ENCODE measurements at places on chromosomes 16 and 17.

GRCh38 chr16:71863995-71864394, 18.2 kb downstream of the ATXN1L start:
- no peak for DNase-seq

- DNase-seq: no peak
These were observed 72.9 kb upstream of the CHMP6 start for GRCh38 chr17:80918731-80919130.

DNA sequence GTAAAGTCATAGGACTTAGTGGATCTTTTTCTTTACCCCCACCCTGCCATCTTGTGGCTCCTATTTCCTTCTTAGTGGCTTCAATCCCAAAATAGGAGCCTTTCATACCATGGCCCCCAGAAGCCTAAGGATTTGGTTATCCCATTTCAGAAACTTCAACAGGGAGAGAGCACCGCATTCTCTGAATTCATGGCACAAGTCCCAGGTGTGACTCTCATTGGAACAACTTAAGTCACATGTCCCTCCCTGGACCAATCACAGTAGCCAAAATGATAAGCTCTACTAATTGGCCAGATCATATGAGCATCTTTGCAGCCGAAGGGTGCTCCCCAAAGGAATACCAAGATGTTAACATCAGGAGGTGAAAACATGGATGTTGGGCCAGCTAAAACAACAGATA, 43.2 kb downstream of the AXIN2 start:
- no peak for DNase-seq

DNA sequence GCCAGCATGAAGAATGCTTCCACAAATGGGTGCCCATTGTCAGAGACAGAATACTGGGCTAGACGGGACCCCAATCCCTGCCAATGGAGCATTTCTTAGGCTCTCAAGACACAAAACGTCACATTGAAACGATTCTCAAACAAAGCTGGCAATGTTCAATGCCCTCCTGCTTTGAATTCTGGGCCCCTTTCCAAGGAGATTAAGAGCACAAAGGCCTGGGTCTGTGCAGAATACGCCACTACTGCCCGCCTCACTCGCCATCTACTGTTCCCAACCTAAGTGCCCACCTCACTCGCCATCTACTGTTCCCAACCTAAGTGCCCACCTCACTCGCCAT, 9.7 kb downstream of the CFAP20 start:
- no peak for DNase-seq

GRCh38 chr16:89404561-89404960, 85.8 kb downstream of the ANKRD11 start:
- no peak for DNase-seq

- DNase-seq: no peak
These were observed 126.0 kb upstream of the GOT2 start for GRCh38 chr16:58859958-58860669.

DNA sequence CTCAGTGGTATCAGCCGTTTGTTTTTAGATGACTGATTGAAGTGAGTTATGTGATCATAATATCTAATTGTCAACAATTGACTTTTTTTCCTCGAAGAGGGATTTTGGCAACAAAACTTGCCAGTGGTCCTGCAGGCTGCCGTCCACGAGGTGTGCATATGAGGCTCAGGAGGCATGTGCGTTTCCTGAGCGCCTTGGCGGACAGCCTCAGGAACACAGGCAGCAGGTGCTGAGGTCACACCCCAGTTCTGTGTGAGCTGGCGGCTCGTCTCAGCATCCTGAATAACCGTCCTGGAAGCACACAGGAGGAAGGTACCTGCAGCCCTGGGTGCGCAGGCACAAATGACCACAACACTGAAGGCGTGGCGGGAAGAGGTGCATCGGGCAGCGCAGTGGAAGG, 11.7 kb downstream of the SPG7 start:
- no peak for DNase-seq

DNA sequence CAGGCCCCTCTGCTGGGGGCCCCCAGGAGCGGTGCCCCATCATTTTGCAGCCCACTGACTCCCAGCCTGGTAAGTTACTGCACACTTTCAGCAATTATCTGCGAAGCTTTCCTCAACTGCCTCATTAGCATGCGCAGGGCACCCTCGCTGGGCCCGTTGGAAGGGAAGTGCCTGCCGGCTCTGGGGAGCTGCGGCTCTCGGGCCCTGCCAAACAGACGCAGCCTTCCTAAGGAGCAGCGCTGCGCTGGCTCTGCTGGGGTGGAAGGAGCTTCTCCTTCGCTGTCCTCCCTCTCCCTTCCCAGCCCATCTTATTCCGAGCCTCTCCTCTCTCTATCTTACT, 71.0 kb downstream of the RBBP6 start:
- no peak for DNase-seq

DNA sequence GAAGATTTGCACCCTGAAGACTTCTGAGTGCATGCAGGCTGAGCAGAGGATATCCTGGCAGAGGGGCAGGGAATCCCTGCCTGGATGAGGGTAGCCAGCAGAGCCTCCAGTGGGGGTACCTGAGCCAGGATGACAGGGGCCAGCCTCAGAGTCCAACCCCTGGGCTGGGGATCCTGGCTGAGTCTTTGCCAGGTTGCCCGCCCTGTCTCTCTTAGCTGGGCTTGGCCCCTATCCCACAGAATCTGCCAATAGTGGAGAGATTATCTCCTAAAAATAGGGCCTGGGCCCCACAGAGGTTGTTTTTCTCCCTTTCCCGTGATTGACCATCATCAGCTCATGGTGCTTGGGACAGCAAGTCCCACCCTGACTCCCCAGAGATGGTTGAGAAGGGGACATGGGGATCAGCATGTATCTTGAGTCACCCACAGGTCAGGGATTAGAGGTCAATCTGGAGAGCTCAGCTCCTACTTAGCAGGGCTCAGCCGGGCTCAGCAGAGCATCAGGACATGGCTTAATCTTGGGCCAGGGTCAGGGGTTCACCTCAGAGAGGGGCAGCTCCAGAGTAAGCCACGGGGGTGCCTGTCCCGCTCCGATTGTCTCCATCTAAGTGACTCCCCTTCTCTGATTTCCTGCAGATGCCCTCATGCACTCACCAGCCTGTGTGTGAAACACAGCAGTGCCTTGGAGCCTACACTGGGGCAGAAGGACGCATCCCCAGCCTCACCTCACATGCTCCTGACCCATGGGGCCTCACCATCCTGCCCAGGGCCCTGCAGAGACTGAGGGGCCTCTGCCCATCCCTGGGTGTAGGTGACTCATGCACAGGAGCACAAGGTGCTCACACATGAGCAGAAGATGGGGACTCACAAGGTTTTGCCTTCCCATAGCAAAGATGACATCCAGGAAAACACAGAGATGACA, 11.5 kb downstream of the CDH16 start:
- DNase-seq: no peak

- DNase-seq: no peak
These were observed 8.1 kb downstream of the SMURF2 start for GRCh38 chr17:64653985-64654355.

DNA sequence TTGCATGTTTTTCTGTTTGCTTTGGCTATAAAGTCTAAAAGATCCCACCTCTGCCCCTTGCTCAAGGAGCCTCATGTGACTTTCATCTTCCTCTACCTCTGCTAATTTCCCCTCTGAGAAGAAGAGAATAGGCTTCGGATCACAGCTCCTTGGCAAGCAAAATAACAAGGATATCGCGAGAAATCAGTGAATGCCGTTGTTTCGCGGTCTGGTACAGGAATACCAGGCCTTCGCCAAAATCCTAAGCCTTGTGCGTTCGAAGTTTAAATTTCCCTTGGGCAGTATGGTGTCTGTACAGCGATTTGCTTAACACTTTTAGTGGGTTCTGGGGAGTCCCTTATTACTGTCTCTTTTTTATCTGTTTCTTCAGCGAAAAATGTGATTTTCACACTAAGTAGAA, 142.3 kb downstream of the IRF8 start:
- no peak for DNase-seq

DNA sequence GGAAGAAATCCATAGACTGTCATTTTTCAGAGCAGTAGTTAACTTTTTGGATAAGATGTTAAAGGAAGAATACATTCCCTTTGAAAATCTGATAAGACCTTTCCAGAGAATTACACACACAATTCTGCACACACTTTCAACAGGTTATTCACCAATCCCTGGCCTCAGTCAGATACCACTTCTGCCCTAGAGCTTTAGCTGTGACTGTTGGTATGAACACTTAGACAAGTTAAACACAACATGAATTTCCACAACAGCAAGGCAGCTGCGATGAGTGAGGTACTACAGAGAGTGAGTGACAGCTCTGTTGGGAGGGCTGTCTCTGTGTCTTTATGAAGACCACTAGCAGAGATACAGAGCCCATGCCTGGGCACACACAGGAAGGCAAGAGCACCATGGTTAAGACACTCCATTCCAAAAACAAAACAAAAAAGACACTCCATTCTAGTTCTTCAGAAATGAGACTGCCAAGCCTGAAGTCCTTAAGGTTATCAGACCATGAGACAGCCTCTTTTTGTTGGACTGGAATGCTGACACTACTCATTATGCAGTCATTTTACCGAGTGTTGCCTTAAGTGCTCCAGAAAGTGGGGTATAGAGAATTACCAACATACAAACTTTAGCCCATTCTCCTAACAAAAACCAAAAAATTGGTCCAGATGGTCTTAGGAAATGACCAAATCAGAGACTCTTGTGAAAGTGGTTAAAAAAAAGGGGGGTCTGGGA, 42.4 kb downstream of the TOM1L2 start:
- DNase-seq: no peak

DNA sequence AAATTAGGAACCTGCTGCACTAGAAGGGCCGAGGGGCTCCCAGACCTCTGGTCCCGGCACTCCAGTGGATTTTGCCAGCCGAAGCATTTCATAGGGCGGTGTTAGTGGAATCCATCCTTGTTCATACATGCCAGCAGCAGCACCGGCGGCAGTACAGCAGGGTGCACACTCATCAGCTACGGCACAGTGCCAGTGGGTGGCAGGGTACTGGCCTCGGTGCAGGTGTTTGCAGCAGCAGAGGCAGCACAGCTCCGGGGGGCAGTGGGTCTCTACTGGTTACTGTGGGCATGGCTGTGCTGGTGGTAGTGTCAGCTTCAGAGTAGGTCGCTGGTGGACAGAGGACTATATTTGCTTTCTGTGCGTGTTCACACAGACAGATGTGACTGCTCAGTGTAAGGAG, 985.7 kb downstream of the CDH8 start:
- no peak for DNase-seq

DNA sequence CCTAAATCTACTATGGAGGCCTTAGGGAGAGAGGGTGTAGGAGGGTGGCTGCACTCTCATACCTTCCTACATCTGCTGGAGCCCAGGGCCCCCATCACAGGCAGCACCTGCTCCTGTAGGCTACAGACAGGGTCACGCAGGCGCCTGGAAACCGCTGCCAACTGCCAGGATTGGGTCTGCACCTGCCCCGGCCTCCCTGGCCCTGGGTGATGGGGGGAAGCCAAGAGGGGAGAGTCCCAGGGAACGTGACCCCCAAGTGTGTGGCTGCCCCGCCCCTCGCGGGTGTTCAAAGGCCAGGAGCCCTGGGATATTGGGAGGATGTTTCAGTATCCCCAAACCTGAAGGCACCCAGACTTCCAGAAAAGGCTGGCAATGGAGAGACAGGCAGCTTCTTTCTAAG, 5.6 kb upstream of the TEX19 start:
- DNase-seq: no peak

DNA sequence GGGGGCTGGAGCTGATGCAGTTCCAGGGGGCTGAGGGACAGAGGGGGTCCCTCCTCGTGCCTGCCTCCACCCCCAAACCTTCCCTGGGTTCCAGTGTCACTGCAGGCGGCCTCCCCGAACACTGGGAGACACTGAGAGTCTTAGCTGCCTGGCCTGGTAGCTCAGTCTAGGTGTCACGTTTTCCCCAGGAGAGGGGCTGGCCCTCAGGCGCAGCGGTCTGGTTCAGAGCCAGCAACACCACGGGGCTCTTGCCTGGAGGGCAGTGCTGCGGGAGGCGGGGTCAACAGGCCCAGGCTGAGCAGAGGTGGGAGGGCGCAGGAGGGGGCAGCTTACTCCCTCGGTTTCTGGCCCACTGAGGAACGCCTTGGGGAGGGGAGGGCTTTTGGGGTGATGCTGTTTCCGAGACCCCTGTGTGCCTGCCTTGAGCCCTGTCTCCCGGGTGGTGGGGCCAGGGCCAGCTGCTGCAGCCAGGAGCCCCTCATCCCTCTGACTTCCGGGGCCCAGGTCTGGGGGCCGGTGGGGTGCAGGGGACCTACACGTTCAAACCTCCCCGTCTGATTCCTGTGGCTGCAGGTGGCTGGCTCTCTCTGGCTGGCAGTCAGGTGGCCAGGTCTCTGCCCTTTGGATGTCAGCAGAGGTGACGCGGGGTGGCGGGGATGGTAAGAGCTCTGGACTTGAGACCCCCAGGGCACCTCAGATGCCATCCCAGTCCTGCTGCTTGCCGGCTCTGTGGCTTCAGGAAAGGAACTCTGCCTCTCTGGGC, 89.3 kb upstream of the GSE1 start:
- DNase-seq: no peak

DNA sequence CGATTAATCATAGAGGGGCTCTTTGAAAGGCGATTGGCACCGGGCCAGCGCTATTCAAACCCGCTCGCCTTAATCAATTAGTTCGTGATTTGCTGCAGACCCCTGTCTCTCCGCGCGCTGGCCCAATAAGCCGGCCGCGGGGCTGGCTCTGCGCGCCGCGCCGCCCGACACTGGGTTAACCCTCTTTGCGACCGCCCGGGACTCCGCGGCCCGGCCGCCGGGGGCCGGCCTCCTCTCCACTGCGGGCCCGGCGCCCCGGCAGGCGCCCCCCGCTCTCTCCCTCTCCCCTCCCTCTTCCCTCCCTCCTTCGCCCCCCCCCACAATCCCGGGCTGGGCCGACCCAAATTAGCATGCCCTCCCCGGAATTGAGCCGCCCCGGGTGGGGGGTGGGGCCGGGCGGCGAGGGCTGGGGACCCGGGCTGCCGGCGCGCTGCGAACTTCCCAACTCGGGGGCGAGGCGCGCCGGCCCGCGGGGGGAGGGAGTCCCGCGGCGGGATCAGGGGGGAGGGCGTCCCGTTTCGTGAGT, 428 bp upstream of the SALL1 start:
- no peak for DNase-seq

DNA sequence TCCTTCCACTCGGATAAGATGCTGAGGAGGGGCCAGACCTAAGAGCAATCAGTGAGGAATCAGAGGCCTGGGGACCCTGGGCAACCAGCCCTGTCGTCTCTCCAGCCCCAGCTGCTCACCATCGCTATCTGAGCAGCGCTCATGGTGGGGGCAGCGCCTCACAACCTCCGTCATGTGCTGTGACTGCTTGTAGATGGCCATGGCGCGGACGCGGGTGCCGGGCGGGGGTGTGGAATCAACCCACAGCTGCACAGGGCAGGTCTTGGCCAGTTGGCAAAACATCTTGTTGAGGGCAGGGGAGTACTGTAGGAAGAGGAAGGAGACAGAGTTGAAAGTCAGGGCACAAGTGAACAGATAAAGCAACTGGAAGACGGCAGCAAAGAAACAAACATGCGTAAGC, 12.4 kb downstream of the TP53 start:
- DNase-seq: no peak

- DNase-seq: no peak
These were observed 736.5 kb downstream of the KCNJ2 start for GRCh38 chr17:70905796-70906195.

All from SW480 (cell line).